ENCODE measurements at places on chromosomes 7 and 10. TPM values are rescaled to one million over a fixed set of nuclear protein-coding genes. Genes with fewer than 3 reads are reported as not detected.

GRCh38 chr10:119153661-119154060 is 11.9 kb downstream of the SFXN4 start:
- no peak for DNase-seq

The ZPBP gene
- polyA plus RNA-seq = not detected

DNA sequence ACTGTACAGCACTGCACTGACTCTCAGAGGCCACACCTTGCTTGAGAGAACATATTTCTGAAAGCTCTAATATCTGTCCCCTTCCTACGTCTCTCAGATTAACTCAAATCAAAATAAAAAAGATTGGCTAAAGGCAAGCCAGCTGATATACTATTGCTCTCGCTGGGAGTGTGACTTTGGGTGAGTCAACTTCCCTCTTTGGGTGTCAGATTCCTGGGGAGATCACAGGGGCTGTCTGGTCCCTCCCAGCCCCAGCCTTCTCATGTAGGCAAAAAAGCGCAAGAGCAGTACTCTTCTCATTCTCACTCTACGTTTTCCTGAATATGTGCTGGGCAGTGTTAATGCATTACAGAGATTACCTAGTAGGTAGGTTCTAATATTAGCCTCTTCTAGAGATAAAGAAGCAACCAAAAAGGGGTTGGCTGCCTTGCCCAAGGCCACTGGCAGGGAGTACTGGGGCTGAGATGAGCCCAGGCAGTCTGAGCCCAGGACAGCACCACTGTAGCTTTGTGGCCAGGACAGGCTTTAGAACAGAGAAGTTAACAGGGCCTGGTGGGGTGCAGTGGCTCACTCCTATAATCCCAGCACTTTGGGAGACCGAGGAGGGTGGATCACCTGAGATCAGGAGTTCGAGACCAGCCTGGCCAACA is 9.1 kb upstream of the DENND2A start:
- no peak for DNase-seq

The CABCOCO1 gene
- 0.29 TPM for polyA plus RNA-seq

The COL13A1 gene
- polyA plus RNA-seq = 10.3 TPM

The NACAD gene
- 6.0 TPM for polyA plus RNA-seq

DNA sequence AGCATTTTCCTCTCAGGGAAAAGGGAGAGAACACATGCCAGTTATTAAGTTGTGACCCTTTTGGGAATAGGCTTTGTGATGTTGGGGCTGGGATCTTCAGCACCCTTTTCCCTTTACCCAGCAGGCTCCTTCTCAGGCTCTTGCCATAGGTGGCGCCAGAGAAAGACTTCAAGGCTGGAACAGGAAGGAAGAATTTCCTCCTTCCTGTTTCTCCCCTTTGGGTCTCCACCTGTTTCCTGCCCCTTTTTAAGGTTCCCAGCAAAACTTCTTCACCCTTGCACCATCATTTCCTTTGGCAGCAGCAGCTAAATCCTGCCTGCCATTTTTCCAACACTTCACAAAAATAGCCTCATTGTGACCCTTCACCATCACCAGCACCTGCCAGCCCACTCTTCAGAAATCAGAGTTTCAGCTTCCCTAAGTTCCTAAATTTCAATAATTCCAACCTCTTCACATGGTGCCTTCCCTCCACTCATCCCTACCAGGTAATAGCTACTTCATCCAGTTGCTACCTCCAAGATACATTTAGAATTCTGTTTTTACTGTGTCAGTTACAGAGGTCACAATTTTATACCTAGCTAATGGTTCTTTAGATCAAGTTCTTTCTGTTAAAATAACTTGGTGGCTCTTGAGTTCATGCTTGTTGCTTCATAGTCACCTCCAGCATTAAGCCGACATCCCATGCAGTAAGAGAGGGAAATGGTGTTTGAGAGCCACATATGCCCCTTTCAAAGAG is 22.4 kb upstream of the FOXK1 start:
- DNase-seq = no peak

- no peak for DNase-seq
These were observed 44.4 kb upstream of the COMMD3 start for GRCh38 chr10:22271786-22272185.

The C10orf62 gene
- polyA plus RNA-seq = not detected

DNA sequence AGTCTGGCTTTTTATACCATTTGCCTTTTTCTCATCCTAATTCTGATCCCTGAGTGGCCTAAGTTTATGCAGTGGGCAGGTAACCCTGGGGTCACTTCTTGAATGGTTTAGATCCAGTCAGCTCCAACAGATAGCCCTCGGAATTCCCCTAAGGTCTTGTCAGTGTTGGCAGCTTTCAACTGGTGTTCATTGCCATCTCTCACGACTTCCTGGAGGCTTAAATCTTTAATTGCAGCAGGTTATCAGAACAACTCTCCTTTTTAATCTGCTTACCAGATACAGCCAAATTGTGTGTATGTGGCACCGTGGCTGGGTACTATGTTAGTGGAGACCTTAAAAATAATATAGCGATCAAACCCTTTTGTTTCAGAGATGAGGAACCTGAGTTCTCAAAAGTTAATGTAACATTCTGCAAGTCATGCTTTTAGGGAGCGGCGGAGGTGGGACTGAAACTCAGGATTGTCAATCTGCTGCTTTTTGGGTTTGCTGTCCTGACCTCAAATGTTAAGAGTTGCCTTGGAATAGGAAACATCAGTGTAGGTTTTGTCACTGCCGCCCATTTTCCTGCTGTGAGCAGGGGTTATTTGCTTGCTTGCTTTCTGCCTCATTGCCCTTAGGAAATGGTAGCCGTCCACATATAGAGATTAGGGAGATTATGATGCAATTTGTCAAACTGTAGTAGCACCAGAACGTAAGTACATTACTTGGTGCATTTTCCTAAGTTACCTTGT is 818 bp downstream of the DLD start:
- DNase-seq = no peak

DNA sequence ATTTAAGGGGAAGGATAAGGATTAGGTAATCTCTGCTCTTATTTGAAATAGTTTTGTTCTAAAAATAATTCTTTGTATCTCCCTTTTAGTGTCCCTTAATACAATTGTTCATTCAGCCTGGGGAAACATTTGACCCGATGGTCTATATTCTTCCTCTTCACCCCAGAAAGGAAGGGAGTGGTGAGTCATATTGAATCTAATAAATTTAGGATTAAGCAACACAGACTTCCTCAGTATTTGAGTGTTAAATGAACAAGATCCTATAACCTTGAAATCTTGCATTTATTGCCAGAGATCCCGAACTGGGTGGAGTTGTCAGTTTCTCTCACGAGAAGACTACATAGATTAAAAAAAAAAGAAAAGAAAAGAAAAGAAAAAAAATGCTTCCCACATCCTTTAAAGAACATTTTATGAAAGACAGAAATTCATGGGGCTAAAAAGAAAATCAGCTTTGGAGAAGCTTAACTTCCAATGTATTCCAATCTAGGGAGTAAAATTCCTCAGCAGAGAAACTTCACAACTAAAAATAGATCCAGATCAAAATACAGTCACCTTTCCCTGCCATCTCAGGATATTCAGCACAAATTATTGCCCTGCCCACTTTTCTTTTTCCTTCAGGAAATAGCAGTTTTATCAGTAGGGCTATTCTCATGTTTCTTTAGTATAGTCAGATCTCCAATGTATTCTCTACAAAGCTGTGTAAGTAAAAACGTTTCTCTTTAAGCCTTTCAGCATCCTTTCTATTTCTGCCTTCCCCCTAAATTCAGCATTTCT is 82.2 kb downstream of the SEMA3D start:
- peak; percentile 26 for DNase-seq

Measured in muscle of back (tissue), 13 donors.